Bronchial epithelial cell (primary cell): ENCODE measurements at places on chromosomes 11 and 22. TPM values are rescaled to one million over a fixed set of nuclear protein-coding genes. Genes with fewer than 3 reads are reported as not detected.
A peak's percentile ranks its signal among the peaks of the same experiment; 100 is the strongest.

DNA sequence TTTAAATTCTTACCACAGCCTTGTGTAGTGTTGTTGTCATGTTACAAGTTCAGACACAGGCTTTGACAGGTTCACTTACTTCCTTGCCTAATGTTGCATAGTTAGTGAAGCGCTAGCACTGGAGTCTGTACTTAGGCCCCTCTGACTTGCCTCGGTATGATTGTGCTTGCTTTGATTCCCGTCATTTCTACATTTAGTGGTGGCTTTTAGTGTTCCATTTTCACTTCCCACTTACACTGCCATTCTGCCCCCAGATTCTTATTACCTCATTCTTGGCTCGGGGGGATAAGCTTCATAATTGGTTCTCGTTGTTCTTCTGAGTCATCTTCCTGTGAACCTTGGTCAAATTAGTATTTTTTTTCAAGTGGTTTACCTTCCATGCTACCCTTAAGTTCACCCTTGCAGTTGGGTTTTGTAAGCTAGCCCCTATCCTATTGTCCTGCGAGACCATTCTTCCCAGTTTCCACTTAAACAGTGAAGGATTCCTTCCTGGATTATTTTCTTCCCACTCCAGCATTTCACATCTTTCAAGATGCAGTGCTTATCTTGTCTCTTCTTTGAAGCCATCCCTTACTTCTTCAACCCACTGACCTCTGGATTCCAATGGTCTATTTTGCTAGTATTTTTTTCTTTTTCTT is 68.7 kb downstream of the DDX10 start:
- DNase-seq: peak; percentile 81

DNA sequence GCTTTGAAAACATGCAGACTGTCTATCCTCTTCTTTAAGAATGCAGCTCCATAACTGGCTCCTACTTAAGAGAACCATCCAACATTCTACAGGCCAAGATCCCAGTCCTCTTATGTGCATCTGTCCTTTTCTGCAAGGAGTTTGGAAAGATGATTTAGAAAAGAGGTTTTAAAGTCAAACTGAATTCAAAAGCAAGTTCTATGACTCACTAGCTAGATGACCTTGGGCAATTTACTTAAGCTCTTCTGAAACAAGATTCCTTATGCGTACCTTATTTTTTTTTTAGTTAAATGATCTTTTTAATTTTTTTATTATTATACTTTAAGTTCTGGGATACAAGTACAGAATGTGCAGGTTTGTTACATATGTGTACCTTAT is 29.2 kb downstream of the GUCY1A2 start:
- DNase-seq: peak; percentile 39

The ELMOD1 gene
- under 0.01 TPM in 1 of 2 replicates, not detected in the other for total RNA-seq

The PPARA gene
- 7.6 and 10.5 TPM in 2 replicates for total RNA-seq

GRCh38 chr11:8811571-8811970 is 99.4 kb upstream of the AKIP1 start:
- DNase-seq: no peak

DNA sequence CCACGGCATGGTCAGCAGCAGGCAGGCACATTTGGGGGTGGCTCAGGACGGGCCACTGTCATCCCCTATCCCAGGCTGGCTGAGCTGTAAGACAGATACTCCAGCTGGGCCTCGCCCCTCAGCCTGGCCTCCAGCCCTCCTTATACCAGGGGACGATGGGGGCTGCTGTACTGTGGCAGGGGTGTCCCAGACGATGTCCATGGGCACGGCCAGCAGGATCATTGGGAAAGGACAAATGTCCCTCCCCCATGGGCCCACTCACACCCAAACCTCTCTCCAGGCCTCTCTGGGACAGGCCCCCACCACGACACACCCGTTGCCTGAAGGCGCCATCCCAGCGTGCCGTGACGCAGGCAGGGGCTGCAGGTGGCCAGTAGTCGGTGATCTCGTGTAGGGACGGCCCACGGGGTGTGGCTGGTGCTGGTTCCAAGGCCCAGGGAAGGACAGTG is 1.5 kb upstream of the IL17REL start:
- DNase-seq: no peak

DNA sequence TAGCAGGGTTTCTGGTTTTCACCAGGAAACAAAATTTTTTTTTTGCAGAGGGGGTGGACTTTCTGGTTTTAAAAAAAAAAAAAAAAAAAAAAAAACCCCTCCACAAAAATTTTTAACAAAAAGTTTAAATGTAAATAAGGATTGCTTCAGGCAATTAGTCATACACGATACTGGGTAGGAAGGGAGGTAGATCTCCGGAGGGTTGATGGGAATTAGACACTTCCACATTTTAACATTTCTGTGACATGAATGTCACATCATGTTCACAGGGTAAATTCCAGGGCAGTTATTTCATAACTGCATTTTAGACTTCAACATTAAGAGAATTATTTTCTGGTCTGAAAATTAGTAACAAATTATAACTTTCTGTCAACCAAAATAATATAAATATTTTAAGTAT is 15.9 kb downstream of the NUP98 start:
- DNase-seq: peak; percentile 64

The SHISA8 gene
- not detected in 2 replicates for total RNA-seq

The DDB1 gene
- total RNA-seq: 154 and 228 TPM in 2 replicates

DNA sequence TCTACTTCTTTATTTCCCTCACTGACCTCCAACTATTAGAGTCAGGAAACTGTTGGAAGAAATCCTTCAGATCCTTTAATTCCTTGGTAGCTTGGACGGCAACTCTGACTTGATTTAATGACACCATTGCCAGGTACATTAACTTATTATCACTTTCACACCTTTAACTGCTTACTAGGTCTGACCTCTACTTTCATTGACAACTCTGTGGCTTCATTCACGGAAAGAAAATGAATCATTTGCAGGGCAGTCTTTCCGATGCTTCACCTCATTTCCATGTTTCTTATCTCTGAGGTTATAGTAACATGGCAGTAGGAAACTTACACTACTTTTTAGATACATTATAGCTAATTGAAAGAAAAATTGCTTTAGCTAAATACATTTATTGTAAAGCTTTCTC is 82.6 kb upstream of the PDGFD start:
- no peak for DNase-seq

DNA sequence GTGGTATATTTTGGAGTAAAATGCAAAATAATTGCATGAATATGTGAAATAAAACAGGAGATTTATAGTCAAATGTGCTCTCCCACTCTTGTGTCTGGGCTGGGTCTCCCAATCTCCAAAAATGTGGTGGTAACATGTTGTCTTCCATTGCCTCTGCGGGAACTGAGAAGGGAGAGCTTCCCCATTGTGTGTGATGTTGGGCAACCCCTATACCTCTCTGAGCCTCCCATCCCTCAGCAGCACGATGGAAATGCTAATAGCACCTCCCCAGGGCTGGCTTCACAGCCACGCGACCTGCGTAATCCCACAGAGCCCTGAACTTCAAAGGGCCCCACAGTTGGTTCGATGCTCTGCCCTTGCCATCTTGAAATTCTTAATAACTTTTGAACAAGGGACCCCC is 72.0 kb downstream of the TP53I11 start:
- DNase-seq: no peak

- no peak for DNase-seq
These were observed 19.7 kb downstream of the SVIP start for GRCh38 chr11:22809893-22810292.

DNA sequence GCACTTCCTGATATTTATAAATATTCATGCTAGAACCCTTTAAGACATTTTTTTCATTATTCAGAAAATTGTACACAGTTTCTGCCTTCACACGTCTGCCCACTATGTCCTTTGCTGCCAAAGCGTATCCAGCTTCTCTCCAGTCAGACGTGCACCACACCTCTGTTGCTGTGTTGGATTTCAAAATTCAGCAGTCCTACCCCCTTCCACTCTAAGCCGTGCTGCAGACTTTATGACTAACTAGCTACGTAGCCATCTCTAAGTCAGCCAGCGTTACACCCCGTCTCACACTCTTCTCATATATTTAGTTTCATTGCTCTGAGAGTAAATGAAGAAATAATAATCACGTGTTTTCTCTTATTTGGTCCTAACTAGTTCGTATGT is 28.2 kb upstream of the OPCML start:
- no peak for DNase-seq

The TEX54 gene
- total RNA-seq: not detected in 2 replicates

DNA sequence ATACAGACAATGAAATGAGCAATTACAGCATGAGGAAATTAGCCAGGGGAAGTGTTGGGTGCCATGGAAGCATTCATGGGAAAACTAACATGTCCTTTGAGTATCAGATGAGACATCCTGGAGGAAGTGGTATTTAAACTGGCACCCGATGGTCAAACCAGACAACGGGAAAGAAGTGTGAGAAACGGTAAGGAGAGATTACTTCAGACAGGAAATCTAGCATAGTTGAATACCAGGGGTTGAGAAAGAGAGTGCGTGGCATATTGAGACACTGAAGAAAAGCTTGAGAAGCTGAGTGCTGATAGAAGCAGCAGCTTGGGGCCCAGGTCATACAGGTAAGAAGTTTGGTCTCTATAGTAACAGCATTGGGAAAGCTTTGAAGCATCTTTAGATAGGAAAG is 175.3 kb downstream of the C11orf87 start:
- no peak for DNase-seq

The PHOX2A gene
- total RNA-seq: not detected in 2 replicates

GRCh38 chr11:26096451-26096850 is 235.5 kb upstream of the ANO3 start:
- no peak for DNase-seq

DNA sequence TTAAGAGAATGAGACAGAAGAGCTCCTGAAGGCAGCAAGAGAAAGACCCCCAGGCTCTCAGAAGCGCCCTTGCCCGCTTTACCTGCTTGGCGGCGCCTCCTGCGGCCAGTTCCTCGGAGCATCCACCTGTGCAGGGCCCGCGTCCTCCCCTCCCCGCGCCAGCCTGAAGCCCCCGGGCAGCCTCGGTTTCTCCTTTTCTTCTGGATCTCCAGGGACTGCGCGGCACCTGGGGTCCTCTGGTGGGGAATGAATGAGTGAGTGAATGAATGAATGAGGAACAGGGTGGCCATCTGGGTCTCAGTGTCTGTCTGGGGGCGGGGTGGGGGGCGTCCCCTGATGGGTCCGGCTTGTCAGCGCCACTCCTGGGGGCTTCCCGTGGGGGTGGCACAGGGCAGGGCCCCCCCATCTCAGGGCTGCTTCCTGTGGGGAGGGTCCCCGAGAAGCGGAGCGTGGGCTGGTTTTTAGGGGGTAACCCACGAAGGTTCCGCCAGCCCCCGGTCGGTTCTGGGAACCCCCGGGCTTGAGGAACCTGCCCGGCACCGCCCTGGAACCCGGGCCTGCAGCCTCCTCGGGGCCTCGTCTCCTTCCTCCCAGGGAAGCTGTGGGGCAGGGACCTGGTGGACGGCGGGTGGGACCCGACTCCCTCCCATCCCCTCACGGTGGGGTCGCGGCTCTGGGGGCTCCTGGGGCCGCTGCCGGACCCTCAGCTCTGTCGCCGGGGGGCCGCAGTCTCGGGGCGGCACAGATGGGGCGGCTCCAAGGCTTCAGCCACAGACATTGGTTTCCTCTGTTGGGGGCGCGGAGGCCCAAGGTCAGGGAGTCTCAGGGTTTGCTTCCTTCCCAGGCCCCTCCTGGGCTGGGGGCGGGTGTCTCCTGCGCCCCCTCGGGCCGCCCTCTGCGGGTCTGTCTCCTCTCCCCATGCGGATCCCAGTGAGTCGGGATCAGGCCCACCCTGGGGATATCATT is 8.3 kb upstream of the KRTAP5-7 start:
- DNase-seq: no peak

- DNase-seq: no peak
These were observed 56.1 kb upstream of the SLC35C1 start for GRCh38 chr11:45748801-45749200.

DNA sequence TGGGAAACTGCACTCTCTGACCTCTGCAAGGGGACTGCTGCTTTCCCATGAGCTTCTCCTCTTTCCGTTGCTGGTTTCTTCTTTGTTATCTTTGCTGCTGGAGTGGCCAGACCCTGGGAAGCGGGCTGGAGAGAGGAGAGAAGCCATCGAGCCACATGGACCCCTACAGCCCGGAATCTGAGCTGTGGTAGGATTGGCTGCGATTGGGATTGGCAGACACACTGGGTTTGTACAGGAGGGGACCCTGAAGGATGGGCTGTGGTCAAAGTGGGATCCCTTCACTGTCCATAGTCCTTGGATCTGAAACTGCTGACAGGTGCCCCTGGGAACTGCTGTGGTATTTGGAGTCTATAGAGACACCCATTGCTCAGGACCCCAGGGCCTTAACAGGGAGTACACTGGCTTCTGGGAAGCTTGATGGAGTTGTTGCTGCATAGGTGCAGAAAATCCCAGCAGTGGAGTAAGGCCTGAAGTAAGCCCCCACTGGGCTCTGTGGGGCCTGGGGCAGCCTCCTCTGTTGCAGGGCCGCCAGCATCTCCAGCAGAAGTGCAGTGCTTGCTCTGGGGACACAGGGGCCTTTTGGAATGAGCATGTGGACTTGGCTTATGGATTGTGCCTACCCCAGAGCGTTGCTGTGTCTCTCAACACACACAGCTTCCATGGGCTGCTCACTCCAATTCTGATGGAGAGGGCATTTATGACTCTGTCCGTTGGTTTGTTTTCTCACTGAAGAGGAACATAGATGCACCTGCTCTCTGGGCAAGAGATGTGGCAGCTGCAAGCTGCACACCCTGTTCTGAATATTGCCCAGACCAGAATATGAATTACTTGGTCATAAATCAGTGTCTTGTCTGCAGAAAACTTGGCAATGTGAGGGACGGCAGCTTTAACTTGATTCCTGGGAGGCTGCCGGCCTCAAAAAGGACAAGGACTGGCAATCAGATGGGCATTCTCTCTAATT is 32.0 kb downstream of the BCR start:
- DNase-seq: no peak

GRCh38 chr11:82117362-82117761 is 616.3 kb downstream of the FAM181B start:
- no peak for DNase-seq

DNA sequence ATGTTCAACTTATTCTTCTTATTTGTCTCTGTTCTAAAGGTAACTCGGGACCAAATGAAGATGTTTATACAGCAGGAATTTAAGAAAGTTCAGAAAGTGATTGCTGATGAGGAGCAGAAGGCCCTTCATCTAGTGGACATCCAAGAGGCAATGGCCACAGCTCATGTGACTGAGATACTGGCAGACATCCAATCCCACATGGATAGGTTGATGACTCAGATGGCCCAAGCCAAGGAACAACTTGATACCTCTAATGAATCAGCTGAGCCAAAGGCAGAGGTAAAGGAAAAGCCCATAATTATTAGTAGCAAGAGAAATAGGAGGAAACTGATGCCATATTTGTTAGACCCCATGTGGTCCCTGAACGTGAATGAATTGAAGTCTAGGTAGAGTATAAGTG is 63.3 kb downstream of the TRIM44 start:
- DNase-seq: peak; percentile 81

GRCh38 chr11:75592715-75593114 is 30.7 kb downstream of the SERPINH1 start:
- DNase-seq: no peak

DNA sequence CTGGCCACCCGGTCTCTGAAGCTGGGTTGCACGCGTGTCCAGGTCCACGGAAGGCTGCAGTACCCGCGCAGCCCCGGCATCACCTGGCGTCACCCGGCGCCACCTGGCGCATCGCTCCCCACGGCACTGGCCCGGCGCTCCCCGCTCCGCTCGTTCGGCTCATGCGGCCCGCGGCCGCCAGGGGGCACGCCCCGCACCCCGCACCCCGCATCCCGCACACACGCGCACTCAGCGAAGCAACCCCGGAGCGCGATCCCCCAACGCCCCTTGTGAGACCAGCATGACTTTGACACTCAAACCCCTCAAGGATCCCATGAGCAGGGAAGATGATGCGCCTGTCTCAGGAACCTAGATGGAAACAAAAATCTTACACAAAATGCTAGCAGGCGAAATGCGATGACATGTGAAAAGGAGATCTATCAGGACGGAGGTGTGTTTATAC is 11.9 kb downstream of the B3GNT6 start:
- DNase-seq: peak; percentile 23

- no peak for DNase-seq
These were observed 92.7 kb upstream of the TBCEL start for GRCh38 chr11:120931057-120931779.

The MS4A3 gene
- total RNA-seq: not detected in 2 replicates

The NTM gene
- 0.64 and 4.2 TPM in 2 replicates for total RNA-seq
